ENCODE measurements at places on chromosomes 3 and 15. TPM values are rescaled to one million over a fixed set of nuclear protein-coding genes. Genes with fewer than 3 reads are reported as not detected.

GRCh38 chr3:189721873-189722665 is 90.9 kb downstream of the TP63 start:
- no peaks in the 10 kb centered on the region for H3K4me1 ChIP-seq
- H3K4me3 ChIP-seq: no peak overlapping the region
- H3K36me3 ChIP-seq: no peaks in the 10 kb centered on the region

- H3K27ac ChIP-seq: no peak overlapping the region
- H3K27me3 ChIP-seq: peaks cover 28% of the 10 kb centered on the region
- H3K4me3 ChIP-seq: no peak overlapping the region
- no peaks in the 10 kb centered on the region for H3K36me3 ChIP-seq
- DNase-seq: no peak
Observed at GRCh38 chr15:66760968-66761725, 59.1 kb downstream of the SMAD6 start.

- no peak for DNase-seq
- no peaks in the 10 kb centered on the region for H3K4me1 ChIP-seq
- no peak overlapping the region for H3K4me3 ChIP-seq
- H3K27me3 ChIP-seq: no peaks in the 10 kb centered on the region
- H3K36me3 ChIP-seq: peaks cover 1% of the 10 kb centered on the region
Observed at GRCh38 chr3:119990888-119991287, 103.4 kb downstream of the GSK3B start.

- H3K4me1 ChIP-seq: no peaks in the 10 kb centered on the region
- no peak overlapping the region for H3K4me3 ChIP-seq
- no peak overlapping the region for H3K27ac ChIP-seq
- no peak for DNase-seq
Observed at GRCh38 chr15:29401644-29402043, 132.0 kb upstream of the NSMCE3 start.

DNA sequence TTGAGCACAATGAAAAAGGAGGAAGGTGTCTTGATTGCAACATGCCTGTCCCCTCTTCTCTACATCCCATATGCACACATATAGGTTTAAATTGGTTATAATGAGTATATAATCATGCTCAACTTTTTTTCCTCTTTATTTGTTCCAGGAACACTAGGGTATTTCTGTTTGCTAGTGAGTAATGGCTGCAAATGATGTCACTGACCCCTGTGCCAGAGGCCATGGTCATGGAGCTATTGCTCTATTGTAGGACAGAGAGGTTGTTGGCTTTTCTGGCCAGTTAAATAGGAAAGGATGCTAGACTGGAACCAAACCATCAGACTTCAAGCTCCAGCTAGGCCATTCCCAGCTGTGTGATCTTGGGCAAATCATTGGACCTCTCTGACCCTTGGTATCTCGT is 9.6 kb downstream of the ARHGEF3 start:
- no peaks in the 10 kb centered on the region for H3K36me3 ChIP-seq
- no peak for DNase-seq
- H3K27me3 ChIP-seq: no peaks in the 10 kb centered on the region
- no peak overlapping the region for H3K4me3 ChIP-seq

DNA sequence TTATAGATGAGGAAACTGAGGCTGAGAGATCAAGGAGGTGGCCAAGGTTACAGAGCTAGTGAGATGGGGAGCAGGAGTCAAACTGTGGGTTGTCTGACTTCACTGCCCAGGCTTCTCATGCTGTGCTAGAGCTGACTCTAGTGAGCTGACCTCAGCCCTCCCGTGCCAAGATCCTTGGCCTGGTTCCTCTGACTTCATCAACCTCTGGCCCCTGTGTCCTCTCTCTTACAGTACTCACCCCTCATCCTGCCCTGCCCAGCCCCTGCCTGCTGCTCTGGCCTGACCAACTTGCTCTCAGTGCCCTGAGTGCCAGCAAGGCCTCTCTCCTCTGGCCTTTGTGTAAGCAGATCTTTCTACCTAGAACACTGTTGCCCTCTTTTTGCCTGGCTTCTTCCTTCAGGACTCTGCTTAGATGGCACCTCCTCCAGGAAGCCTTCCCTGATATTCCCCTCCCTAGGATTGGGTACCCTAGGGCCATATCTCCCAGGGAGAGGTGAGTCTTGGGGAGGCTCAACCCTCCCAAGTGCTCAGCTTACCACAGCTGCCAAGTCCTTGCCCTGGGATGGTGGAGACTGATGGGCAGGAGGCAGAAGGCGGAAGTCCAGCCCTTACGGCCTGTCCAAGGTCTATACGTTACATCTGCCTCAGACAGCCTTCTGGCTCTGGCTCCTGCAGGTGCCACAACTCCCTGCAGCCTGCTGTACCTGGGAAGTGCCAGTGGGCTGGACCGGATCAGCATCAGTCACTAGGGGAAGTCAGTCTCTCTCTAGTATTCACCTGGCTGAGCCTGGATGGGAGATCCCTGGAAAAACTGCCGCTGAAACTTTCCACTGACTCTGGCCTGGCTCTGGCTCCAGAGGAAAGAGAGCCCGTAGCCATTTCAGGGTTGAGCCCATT is 36.3 kb upstream of the FAM107A start:
- H3K4me1 ChIP-seq: no peaks in the 10 kb centered on the region
- DNase-seq: no peak
- no peak overlapping the region for H3K4me3 ChIP-seq
- H3K27me3 ChIP-seq: no peaks in the 10 kb centered on the region

- no peaks in the 10 kb centered on the region for H3K36me3 ChIP-seq
- H3K27ac ChIP-seq: no peak overlapping the region
- H3K4me1 ChIP-seq: no peaks in the 10 kb centered on the region
- no peak for DNase-seq
Observed at GRCh38 chr15:38893925-38894242, 329.3 kb upstream of the RASGRP1 start.

GRCh38 chr3:160134454-160134853 is 90.8 kb upstream of the C3orf80 start:
- no peaks in the 10 kb centered on the region for H3K36me3 ChIP-seq
- no peaks in the 10 kb centered on the region for H3K27me3 ChIP-seq
- H3K4me1 ChIP-seq: peaks cover 4% of the 10 kb centered on the region

DNA sequence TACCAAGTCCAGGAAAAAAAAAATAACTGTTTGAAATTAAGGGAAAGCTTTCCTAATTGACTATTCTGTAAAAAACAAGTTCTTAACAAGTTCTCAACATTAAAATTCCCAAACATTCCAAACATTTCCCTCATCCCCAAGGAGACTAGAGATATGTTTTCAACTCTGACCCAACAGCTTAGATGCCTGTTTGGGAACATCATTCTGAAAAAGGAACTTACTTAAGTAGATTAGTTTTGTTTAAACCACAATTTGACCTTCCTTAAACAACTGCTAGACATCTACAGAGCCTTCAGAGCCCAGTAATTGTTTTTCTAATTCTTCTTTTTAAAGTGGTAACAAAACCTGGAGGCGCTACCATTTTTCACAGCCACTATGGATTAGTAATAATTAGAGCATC is 12.8 kb downstream of the UBR1 start:
- H3K4me3 ChIP-seq: no peak overlapping the region
- no peak overlapping the region for H3K27ac ChIP-seq
- peaks cover 9% of the 10 kb centered on the region for H3K4me1 ChIP-seq
- peaks cover 7% of the 10 kb centered on the region for H3K36me3 ChIP-seq
- no peak for DNase-seq

- no peaks in the 10 kb centered on the region for H3K36me3 ChIP-seq
- H3K4me1 ChIP-seq: peaks cover 28% of the 10 kb centered on the region
- DNase-seq: peak; percentile 76
- no peak overlapping the region for H3K27ac ChIP-seq
- no peaks in the 10 kb centered on the region for H3K27me3 ChIP-seq
Observed at GRCh38 chr3:41581700-41582099, 380.2 kb downstream of the ULK4 start.

- DNase-seq: no peak
- no peaks in the 10 kb centered on the region for H3K4me1 ChIP-seq
- no peak overlapping the region for H3K4me3 ChIP-seq
Observed at GRCh38 chr3:74345701-74346100, 268.8 kb downstream of the CNTN3 start.

- no peaks in the 10 kb centered on the region for H3K4me1 ChIP-seq
- H3K27me3 ChIP-seq: no peaks in the 10 kb centered on the region
- H3K4me3 ChIP-seq: no peak overlapping the region
- no peak for DNase-seq
Observed at GRCh38 chr3:51813539-51813938, 34.5 kb upstream of the IQCF6 start.

DNA sequence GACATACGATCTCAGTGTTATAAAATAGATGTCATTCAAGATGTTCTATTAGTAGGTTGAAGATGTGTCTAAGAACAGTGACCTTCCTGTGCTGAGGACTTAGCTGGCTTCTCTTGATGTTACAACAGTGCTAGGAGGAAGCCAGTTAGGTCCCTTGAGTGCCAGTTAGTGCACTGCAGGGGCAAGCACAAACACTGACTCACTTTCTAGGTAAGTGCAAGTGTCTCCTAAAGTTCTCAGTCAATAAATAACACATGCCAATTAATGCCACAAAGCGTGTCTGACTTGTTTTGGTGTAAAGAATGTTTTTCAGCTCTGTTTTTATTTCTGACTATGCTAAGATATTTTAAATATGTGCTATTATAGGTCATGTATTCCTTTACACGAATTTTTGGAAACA is 211.8 kb downstream of the NAALADL2 start:
- no peaks in the 10 kb centered on the region for H3K27me3 ChIP-seq
- H3K4me1 ChIP-seq: no peaks in the 10 kb centered on the region
- no peak overlapping the region for H3K27ac ChIP-seq
- H3K36me3 ChIP-seq: no peaks in the 10 kb centered on the region
- no peak overlapping the region for H3K4me3 ChIP-seq

GRCh38 chr3:126515066-126515706 is 2.4 kb downstream of the UROC1 start:
- H3K27ac ChIP-seq: no peak overlapping the region
- no peaks in the 10 kb centered on the region for H3K4me1 ChIP-seq
- no peak for DNase-seq
- H3K27me3 ChIP-seq: peaks cover 5% of the 10 kb centered on the region
- no peaks in the 10 kb centered on the region for H3K36me3 ChIP-seq

GRCh38 chr3:52420388-52420787 is 24.5 kb downstream of the SEMA3G start:
- no peaks in the 10 kb centered on the region for H3K4me1 ChIP-seq
- no peak overlapping the region for H3K27ac ChIP-seq
- DNase-seq: no peak
- H3K27me3 ChIP-seq: no peaks in the 10 kb centered on the region
- H3K4me3 ChIP-seq: no peak overlapping the region

DNA sequence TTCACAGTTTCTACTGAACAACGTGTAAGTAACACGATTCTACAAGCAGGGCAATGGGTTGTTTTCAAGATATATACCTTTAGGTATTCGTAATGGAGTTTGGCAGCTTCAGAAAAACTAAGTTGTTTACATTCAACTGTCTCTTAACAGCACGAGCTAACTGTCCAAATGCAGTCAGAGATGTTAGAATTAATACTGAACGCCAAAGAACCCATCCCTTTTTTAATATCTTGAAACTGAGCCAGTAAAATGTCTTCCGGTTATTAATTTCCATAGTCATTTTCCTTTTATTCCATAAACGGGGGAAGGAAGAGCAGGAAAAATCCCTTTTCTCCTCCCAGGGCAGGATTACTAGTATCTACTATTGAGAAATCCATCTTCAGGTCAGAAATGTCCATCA is 129.0 kb upstream of the THBS1 start:
- no peak overlapping the region for H3K27ac ChIP-seq
- no peak overlapping the region for H3K4me3 ChIP-seq
- no peaks in the 10 kb centered on the region for H3K27me3 ChIP-seq
- DNase-seq: no peak

DNA sequence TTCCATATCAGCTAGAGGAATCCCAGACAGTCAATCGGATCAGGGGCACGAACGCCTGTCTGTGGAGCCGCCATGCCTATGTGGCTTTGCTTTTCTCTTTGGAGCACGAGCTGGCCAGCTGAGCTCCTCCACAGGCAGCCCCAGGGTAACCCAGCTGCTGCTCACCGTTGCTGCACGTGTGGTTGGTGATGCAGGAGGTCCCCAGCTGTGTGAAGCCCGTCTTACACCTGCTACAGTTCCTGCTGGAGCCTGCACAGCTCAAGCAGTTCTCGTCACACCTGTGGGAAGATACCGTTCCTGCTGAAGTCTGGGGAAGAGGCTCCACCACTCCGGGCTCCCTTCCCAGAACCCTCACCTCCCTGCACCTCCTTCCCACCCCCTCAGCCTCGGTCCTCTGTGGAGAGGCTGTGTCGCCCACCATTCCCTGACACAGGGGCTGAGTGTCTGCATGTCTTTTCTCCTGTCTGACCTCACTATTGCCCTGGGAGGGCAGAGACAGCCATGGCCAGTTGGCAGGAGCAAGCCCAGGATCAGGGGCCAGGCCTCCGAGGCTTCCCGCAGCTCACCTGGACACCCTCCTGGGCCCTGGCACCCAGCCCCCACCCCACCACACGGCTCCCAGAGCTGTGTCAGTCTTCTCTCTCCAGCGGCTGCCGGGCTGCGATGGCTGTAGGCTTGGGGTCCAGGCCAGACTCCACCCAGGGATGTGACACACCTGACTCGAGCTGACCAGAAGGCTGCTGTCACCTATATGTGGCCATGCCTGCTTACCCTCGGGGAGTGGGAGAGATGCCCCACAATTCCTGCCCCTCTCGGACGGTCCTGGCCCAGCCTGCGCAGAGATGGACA is 12.2 kb upstream of the SNRPA1 start:
- no peak overlapping the region for H3K27ac ChIP-seq
- H3K4me1 ChIP-seq: no peaks in the 10 kb centered on the region
- H3K27me3 ChIP-seq: no peaks in the 10 kb centered on the region
- no peaks in the 10 kb centered on the region for H3K36me3 ChIP-seq
- no peak overlapping the region for H3K4me3 ChIP-seq
- DNase-seq: no peak

- DNase-seq: peak; percentile 35
- peaks cover 53% of the 10 kb centered on the region for H3K4me1 ChIP-seq
- H3K27me3 ChIP-seq: no peaks in the 10 kb centered on the region
- no peak overlapping the region for H3K27ac ChIP-seq
- H3K36me3 ChIP-seq: no peaks in the 10 kb centered on the region
- H3K4me3 ChIP-seq: no peak overlapping the region
Observed at GRCh38 chr15:31302778-31303725, 23.6 kb upstream of the KLF13 start.

GRCh38 chr3:41274944-41275668 is 75.8 kb downstream of the CTNNB1 start:
- no peak for DNase-seq
- H3K27ac ChIP-seq: no peak overlapping the region
- H3K27me3 ChIP-seq: no peaks in the 10 kb centered on the region

SENP8 gene
- total RNA-seq: 0.62 TPM

A4GNT gene
- not detected for total RNA-seq

ZDHHC19 gene
- total RNA-seq: 0.73 TPM

SLC24A5 gene
- not detected for total RNA-seq

Data from B cell (primary cell).